HCT116 (cell line): ENCODE measurements at places on chromosomes 6 and 20.

- DNase-seq, result no peak
Measured at GRCh38 chr6:3230256-3230882, 2.9 kb upstream of the TUBB2B start.

DNA sequence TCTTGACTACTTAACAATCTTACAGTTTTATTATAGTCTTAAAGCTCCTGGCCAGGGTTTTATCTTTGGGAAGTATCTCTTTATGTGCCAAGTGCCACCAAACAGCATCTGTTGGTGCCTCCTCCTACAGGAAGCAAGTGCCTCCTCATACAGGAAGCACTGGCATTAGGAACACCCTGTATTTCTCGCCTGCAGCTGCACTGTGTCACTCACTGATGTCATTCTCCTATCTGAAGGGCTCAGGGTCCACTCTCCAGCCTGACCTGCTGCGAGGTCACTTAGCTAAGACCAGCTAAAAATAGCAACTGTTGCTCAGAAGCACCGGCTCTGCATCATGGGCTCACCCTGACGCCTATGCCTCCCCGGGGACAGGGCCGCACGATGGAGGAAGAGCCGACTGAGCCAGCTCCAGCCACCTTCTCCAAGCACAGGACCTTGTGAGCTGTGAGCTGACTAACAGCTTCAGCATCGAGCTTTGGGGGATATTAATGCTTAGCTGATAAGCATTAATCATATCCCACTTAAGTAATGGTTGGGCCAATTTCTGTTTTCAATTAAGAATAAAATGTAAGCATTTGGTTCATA is 66.3 kb upstream of the CD93 start:
- no peak for DNase-seq

- no peak for DNase-seq
Measured at GRCh38 chr6:10151144-10151915, 263.5 kb downstream of the TFAP2A start.

DNA sequence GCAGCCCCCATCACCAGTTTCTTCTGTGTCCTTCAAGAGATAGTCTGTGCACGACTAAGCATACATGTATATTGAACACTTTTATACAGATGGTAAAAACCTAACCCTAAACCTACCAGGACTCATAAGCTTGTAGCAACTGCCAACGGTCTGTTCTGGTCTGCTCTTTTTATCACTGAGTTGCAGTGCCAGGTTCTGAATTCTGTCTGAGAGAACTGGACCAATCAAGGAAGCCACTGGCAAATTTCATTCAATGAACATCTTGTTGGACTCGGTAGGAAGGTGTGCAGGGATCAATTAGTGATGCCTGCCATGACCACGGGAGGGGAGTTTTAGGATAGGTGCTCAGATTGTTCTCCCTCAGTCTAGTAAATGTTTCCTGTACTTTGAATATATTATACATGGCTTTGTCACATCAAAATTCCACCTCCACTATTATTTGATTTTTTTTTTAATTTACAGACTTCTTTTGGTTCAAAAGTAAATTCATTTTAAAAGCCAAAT is 146.8 kb downstream of the EYA2 start:
- DNase-seq, result no peak

DNA sequence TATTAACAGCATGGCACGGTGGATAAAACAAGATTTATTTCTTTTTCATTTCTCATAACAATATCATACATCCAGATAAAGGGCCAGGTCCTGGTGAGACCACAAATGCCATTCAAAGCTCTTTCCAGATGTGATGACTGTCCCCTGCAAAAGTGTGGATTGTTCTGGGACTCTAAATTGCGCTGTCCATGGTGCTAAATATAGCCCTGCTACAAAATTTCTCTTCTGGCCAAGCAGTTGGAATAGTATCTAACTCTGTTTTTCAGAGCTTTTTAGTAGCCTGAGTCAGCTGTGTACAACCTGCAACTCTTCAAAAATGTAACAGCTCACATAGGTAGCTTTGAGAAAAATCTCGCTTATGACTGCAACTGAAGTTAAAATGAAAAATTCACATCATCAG is 115.8 kb downstream of the MANEA start:
- DNase-seq, result no peak

- no peak for DNase-seq
Measured at GRCh38 chr6:39829331-39829730, 37.2 kb downstream of the DAAM2 start.

- DNase-seq, result no peak
Measured at GRCh38 chr6:46014046-46014445, 1.6 kb downstream of the CLIC5 start.

- DNase-seq, result no peak
Measured at GRCh38 chr6:154481521-154482013, 28.9 kb downstream of the CNKSR3 start.

- DNase-seq, result peak; percentile 83
Measured at GRCh38 chr6:54801669-54802068, 44.9 kb upstream of the FAM83B start.

DNA sequence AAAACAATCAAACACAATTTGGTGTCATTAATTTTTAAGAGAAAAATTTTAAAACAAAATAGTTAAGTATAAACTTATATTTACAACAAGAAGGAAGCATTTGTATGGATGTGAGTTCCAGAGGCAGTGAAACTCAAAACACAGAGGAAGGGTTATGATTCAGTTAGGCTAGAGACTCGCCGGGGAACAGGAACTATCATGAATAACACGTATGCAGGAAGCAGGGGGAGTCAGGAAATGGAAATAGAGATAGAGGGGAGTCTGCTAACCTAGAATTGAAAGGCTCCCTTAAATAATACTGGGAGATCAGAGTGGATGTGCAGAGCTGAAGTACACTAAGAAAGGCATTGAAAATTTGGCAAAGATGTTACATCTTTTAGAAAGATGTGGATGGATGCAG is 14.2 kb upstream of the HLA-DRB1 start:
- no peak for DNase-seq

GRCh38 chr6:43895656-43896328 is 125.8 kb downstream of the VEGFA start:
- no peak for DNase-seq

DNA sequence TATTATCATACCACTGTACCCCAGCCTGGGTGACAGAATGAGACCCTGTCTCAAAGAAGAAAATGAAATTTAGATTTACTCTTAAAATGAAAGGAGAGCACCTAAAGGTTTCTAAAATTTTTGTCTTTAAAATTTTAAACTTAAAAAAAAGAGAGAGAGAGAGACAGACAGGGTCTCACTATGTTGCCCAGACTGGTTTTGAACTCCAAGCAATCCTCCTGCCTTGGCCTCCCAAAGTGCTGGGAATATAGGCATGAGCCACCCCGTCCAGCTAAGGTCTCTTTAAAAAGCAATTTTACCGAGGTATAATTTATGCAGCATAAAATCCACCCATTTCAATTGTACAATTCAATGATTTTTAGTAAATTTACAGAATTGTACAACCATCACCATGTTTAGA is 33.2 kb downstream of the ILRUN start:
- DNase-seq, result no peak

DNA sequence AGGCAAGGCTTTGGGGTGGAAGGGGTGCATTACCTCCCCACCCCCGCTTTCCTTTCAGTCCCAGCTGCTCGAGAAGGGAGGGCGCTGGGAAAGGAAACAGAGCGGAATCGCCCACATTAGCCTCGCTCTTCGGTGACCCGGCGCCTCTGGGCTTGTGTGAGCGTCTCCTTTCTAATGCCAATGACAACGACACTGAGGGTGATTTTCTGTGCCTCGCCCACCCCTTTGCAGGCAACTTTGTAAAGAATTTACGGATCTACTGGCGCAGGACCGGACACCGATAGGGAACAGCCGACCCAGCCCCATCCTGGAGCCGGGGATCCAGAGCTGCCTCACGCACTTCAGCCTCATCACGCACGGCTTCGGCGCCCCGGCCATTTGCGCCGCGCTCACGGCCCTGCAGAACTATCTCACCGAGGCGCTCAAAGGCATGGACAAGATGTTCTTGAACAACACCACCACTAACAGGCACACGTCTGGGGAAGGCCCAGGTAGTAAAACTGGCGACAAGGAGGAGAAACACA is 24.3 kb downstream of the TFAP2B start:
- DNase-seq, result no peak

GRCh38 chr20:11849976-11850670 is 67.6 kb upstream of the BTBD3 start:
- peak; percentile 8 for DNase-seq

DNA sequence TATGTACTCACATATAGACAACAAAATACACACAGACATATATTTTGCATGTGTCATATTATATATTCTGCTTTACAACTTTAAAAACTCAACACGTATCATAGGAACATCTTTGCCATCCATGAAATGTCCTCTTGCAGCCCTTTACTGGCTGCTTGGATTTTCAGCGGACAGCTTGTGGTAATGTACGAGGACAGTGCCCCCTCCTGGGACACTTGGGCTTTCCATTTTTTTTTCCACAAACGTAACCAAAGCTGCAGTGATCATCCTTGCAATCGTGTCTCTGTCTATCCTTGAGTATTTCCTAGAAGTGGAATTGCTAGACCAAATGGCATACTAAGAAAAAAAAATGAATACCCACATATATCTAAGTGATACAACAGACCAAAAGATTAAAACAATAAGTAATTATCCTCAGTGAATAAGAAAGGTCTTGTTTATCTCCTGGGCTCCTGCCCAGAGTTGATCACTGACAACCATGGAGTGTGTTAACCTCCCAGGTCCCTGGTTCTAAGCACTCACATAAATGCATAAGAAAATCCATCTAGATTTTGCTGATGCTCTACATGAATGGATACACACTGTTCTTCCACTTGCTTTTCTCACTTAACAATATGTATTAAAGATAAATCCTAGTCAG is 18.1 kb downstream of the BPI start:
- DNase-seq, result peak; percentile 26

DNA sequence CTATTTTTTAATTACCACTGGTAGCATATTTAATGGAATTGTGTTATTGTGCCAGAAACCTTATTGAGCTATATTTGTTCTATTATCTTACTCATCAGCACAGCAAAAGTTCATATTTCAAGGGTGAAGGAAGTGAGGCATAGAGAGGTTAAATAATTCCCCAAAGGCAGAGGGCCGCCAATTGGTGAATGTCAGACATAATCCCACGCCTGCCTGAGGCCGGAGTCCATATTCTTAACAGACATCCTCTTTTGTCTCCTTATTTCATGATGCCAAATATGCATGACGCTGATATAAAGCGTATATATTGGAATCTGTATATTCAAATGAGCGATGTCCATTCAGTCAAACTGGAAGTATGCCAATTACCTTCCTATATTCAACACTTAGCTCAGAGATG is 505.0 kb upstream of the SLC35B3 start:
- no peak for DNase-seq

- no peak for DNase-seq
Measured at GRCh38 chr6:45946352-45946751, 69.3 kb downstream of the CLIC5 start.

- no peak for DNase-seq
Measured at GRCh38 chr20:11754451-11754850, 163.2 kb upstream of the BTBD3 start.

GRCh38 chr20:31527266-31527665 is 13.0 kb downstream of the HM13 start:
- DNase-seq, result no peak

GRCh38 chr6:36280467-36280866 is 10.6 kb downstream of the PNPLA1 start:
- DNase-seq, result no peak

- no peak for DNase-seq
Measured at GRCh38 chr6:3247255-3248146, 11.2 kb upstream of the PSMG4 start.

DNA sequence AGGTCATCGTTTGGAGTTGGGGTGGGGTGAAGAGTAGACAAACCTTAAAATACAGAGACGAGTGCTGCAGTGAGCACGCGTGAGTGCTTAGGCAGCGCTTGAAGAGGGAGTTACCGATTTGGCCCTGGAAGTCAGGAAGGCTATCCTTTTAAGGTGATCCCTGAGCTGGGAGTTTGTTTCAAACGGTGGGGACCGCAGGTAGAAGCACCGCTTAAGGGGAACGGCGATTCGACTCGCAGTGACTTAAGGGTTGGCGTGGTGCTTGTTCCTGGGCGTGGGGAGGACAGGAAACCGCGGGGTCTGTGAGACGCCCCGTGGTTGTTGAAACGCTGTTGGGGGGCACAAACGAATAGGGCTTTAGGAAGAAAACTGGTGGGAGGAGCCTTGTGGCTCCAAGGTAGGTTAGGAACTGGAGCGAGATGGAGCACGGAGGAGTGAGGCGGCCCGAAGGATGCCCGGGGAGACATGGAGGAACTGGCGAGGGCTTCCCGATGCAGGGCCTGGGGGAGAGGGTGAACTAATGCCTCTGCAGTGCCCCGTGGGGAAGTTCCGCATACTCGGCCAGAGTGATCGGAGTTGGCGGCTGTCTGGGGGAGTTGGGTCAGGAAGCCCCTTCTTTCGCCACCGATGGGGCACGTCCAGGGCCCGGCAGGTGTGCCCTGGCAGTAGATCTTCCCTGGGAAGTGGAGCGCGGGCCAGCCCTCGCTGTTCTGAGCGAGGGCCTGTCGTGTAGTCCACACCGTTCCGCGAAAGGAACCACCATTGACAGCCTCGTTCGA is 1.3 kb upstream of the CDYL start:
- no peak for DNase-seq

DNA sequence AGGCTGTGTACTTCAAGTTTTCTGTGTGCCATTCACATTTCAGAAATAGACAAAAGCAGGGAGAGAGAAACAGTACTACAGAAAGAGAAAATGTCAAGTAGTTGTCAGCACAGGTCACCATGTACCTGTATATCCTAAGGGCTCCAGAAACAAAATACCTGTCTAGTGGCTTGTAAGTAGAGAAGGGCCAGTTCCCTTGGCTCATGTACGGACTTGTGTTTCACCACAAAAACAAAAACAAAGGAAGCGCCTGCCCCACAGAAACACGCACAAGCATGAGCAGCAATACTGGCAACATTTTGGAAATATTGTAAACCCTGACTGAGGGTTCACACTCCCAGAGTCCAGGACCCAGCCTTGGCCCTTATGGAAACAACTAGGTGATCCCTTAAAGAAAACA is 44.3 kb downstream of the CNKSR3 start:
- no peak for DNase-seq

DNA sequence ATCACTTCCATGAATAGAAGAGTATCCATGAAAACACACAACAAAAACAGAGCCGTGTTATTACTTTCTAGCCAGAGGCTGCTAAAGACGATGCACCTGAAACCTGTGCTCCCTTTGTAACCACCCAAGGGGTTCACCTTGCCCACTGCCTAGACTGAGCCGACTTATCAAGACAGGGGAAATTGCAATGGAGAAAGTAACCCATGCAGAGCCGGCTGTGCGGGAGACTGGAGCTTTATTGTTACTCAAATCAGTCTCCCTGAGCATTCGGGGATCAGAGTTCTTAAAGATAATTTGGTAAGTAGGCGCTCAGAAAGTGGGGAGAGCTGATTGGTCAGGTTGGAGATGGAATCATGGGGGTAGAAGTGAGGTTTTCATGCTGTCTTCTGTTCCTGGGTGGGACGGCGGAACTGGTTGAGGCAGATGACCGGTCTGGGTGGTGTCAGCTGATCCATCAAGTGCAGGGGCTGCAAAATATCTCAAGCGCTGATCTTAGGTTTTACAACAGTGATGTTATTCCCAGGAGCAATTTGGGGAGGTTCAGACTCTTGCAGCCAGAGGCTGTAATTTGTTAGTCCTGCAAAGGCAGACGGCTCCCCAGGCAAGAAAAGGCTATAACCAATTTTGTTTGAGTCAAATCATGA is 366.6 kb downstream of the PREX1 start:
- no peak for DNase-seq

GRCh38 chr6:89500611-89501010 is 67.7 kb downstream of the ANKRD6 start:
- no peak for DNase-seq

- DNase-seq, result no peak
Measured at GRCh38 chr20:40808936-40809335, 119.9 kb upstream of the MAFB start.
